Stimulated activated CD8-positive, alpha-beta memory T cell treated with anti-CD3 and anti-CD28 coated beads, Interleukin-7, amount 100 ng/mL, for 4 hours (primary cell): ENCODE measurements at places on chromosomes 4 and X.

DNA sequence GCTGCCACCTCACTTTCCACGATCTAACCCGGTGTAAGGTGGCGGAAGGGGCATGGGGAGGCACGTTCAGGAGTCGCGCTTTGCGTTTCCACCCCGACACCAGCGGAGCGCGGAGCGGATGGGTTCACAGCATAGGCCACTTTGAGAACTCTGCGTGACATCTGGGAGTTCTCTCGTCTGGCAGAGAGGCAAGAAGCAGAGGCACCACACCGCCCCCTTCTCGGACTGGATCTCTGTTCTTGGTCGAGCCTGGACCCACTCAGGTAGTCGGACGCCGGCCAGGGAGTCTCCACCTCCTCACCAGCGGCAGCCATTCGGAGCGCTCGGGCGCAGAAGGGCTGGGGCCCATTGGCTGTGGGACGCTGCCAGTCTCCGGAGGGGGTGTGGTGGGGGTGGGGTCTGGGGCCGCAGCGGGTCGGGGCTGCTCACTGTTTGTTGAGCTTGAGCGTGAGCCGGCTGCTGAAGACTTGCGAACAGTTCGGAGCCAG lies at the start of gene DACH2:
Gene DACH2 (plus strand): TSS at position 428 of the 488 bp plus-strand sequence.
- no peak for DNase-seq

DNA sequence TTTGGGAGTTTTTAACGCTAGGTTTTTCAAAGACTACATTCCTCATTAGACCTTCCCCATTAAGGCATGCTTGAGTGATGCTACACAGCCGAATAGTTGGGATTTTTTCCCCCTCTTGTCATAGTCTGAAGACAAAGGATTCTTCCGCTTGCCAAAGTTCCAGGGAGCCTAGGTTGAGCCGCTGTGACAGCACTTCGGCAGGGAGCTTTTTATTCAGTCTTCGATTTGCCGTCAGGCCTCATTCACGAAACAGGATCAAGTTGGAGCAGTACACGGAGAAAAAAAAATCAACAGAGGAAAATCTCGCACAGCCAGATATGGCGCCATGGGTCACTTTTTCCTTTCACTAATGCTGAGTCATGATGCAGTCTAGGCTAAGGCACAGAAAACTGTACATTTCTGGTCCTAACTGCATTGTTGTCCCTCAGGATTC lies 24.3 kb downstream of the SHROOM3 start:
- no peak for DNase-seq

DNA sequence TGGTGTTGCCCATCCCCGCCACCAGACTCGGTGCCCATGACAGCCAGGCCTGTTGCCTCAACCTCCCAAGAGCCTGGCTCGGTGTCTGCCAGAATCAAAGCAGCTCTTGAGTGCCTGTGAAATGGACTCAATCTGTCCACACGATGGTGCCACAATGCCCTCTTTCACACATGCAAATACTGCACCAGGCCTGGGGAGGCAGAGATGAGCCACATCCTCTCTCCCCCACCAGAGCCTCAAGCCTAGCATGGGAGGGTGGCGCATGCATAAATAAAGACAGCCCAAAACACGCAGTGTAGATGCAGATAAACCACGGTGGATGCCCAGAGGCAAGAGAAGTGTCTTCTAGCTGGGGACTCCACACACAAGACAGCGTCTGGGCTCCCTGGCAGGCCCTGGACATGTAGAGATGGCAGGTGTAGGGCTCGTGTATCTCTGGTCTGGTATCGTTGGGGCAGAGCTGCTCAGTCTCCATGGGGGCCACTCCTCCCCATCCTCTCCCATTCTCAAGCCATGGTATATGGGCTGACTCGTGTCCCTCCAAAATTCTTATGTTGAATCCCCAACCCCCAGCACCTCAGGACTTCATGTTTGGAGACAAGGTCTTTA lies 65.6 kb downstream of the JAKMIP1 start:
- DNase-seq, result peak; percentile 3

DNA sequence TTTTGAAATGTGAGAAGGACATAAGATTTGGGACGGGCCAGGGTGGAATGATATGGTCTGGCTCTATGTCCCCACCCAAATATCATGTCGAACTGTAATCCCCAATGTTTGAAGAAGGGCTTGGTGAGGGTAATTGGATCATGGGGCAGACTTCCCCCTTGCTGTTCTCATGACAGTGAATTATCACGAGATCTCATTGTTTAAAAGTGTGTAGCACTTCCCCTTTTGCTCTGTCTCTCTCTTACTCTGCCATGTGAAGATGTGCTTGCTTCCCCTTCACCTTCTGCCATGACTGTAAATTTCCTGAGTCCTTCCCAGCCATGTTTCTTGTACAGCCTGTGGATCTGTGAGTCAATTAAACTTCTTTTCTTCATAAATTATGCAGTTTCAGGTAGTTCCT lies 17.5 kb downstream of the MTMR8 start:
- no peak for DNase-seq

GRCh38 chr4:55297346-55297745 lies 48.7 kb upstream of the SRD5A3 start:
- no peak for DNase-seq

DNA sequence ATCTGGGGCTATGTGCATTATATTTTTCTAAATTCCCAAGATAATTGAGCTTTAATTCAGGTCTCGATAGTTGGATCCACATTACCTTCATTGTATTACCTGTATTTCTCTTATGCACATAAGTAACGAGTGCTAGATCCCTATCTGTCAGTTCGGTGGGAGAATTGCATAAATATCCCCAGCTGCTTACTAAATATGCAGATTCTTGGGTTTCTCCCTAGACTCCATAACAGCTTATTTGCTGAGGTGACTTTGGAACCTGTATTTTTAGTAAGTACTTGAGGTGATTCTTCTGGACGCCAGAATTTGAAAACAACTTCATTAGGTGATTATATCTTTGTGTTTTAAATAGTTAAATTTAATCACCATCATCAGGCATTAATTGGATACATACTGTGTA lies 15.0 kb downstream of the UGT8 start:
- no peak for DNase-seq

DNA sequence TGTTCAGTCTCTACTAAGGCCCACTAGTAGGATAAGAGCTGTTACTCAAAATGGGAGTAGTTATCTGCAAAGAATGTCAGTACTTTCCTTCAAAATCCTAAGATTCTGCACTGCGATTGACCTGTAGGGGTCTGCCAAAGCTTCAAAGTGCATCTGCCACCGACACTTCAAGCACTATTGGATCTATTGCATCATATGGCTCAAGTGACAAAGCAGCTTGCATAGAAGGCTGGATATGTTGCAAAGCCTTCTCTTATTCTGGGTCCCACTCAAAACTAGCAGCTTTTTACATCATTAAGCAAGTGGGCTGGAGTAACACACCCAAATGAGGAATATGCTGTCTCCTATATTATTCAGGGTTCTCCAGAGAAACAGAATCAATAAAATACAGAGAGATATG lies 115.4 kb upstream of the EMCN start:
- DNase-seq, result no peak

GRCh38 chr4:160611181-160611580 lies 1508.3 kb downstream of the RAPGEF2 start:
- no peak for DNase-seq
